Calu3 (cell line): ENCODE measurements at places on chromosomes 3 and 15.

GRCh38 chr15:68818066-68818768 lies 2.5 kb downstream of the ANP32A start:
- DNase-seq: peak; percentile 81

DNA sequence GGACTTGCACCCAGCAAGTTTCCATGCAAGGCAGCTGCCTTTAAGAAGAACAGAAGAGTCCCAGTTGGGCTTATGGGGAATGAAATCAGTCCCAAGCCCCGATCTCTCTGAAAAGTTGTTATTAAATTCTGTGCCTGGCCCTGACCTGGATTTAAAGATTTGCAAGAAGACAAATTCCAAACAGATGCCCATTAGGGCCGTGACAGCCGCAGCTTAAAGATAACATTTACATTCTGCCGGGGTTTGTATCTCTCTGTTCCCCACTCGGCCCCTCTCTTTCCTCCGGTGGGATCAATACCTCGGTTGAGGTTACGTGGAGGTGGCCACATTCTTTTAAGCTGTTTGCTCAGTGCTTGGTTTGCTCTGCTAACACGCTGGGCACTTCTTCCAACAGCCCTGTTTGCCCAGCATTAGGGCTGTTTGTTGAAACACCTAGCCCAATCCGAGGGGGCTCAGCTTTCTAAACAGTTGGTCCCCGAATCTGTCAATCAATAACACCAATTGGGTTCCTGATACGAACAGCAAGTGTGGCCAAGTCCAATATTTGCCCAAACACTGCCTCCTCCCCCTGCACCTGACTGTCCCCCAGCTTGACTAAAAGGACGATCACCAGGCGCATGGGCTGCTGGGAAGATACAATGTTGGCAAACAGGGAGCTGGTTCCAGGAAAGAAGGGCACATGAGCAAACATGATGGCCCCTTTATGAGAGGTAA lies 108.6 kb downstream of the RPLP1 start:
- DNase-seq: no peak

DNA sequence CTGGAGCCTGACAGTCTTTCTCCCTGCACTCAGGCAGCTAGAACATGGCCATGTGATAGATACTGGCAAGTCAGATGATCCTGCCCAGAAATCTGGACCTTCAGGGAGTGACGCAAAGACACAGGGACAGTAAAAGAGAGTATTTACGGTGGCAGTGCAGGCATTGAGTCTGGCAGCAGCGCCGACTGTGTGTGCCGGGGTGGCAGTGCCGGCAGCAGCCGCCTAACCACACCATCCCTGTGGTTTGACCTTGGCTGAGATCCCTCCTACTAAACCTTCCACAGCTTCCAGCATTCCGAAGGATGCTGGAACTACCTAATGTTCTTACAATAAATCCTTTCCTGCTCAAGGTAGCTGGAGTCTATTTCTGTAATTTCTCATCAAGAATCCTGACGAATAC lies 4.6 kb upstream of the TSPAN3 start:
- DNase-seq: peak; percentile 66

DNA sequence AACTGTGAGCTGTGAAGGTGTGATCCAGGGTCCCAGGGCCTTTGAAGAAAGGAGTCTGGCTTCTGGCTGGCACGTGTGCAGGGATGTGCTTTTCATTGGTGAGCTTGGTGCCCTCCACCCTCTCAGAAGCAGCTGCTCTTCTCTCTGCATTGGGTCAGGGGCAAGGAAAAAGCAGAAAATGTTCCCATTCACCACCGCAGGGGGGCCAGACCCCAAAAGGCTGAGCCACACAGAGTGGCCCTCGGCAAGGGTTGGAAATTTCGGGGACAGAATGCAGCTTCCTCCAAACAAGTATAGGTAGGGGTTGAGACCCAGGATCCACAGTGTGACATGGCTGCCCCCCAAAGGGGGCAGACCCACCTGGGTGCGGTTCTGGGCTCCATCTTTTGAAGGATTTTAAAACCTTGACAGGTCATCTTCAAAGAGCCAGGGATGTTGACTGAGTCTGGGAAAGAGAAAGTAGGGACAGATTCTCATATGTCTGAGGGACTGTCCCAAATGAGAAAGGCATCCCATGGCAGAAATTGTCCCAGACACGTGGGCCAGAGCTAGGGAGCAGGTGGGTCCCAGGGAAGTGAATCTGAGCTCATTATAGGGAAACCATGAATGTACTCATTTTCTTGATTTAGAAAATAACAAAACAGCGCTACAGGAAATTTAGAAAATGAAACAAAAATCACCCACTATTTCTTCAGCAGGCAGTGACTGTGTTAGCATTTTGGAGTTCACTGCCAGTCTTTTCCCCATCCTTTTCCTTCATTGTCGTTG lies 2.7 kb downstream of the CSK start:
- DNase-seq: no peak

- no peak for DNase-seq
Measured at GRCh38 chr3:41478278-41478677, 279.0 kb downstream of the CTNNB1 start.

GRCh38 chr3:86993704-86994103 lies 2.8 kb upstream of the VGLL3 start:
- DNase-seq: peak; percentile 37

DNA sequence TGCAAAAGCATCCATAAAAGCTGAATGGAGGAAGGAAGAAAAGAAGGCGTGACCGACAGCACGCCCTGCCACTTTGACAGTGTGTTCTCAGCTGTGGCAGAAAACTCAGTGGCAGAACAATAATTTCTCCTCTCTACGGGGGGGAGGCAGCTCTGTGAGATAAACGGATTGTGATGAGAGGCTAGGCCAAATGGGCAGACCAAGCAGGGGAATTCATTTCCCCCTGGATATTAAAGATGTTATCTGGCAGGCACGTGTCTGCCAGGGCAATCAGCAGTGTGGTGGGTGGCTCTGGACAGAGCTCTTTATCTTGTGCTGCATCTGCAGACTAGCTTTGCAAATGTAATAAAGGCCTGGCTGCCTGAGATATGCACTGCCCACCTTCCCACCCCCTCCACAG lies 1.9 kb upstream of the RMDN3 start:
- DNase-seq: no peak

DNA sequence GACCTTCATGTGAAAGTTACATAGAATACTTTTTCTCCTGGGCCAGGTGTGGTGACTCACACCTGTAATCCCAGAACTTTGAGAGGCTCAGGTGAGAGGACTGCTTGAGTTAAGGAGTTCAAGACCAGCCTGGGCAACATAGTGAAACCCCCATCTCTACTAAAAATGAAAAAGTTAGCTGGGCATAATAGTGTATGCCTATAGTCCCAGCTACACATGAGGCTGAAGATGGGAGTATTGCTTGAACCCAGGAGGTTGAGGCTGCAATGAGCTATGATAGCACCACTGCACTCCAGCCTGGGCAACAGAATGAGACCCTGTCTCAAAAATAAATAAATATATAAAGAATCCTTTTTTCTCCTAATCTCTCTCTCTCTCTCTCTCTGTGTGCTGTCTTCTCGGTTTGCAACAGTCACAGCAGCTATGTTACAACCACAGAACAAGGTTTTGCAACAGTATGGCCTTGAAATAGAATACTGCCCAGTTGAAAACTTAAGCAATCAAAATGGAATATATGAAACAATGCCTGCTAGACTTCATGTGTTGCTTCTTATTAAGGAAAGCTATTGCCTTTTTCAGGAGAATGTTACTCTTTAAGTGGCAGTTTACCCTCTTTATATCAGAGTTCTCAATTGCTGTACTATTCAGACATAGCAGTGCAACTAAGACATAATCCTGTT lies 12.3 kb upstream of the DENND4A start:
- DNase-seq: no peak

DNA sequence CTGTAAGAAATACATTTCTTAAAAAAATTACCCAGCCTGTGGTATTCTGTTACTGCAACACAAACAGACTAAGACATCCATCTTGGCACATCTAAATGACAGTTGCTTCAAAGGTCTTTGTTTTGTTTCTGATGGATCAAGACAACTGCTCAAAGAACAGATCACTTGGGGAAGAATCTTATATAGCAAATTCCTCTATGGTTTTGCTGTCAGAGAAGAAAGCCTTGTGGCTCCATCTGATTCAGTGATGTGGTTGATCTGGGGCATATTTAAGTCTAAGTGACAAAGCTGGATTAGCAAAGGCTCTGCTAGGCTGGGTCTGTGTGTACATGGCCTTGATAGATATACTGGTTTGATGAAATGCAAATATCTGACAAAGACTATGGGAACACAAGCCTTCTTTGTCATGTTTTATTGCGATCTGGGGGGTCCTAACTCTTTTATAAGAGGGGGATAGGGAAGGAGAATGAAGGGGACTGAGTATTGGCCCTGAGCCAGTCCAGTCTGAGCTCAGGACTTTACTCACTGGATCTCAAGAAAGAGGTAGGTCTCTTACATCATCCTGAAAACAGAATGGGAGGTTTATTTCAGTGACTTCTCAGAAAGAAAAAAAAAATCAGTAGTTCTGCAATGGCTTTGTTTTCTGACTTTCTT lies 14.3 kb upstream of the LIMD1 start:
- DNase-seq: no peak

GRCh38 chr15:67422296-67422695 lies 98.6 kb upstream of the C15orf61 start:
- no peak for DNase-seq

DNA sequence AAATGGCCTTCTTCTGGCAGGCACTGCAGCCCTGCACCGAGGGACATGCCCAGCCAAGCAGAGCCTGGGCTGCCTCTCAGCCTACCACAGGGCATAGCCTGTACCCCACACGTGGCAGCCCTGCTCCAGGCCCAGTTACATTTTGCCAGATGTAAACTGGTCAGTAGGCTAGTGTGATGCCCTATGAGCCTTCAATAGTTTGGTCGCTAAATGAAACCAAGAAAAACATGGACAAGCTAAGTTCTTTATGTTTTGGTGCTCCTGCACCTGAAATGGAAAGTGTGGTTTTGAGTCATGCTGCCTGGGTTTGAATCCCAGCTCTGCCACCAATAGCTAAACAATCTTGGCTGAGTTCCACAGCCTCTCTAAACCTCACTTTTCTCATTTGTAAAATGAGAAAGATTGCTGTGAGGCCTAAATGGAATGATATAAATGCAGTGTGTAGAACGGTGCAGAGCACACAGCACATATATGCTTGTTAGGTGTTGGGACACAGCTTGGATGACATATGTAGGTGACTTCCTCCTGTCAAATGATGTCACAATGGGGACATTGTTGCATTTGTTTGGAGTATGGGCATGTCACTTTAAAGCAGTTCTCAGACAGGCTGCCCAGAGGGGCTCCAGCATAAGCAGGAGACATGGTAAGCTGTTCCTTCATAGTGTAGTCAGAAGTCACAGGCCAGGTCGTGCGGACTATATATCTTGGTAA lies 57.4 kb downstream of the ZBTB38 start:
- peak; percentile 21 for DNase-seq

GRCh38 chr15:23395030-23395692 lies 40.6 kb downstream of the GOLGA8S start:
- no peak for DNase-seq

GRCh38 chr3:184298759-184299487 lies at the start of gene PSMD2:
Gene PSMD2 (plus strand): TSS chr3:184299241. CDS start chr3:184299267, 26 bp downstream.
- DNase-seq: peak; percentile 100

GRCh38 chr3:181384970-181385369 lies 326.8 kb upstream of the SOX2 start:
- no peak for DNase-seq

GRCh38 chr3:194496217-194496919 lies 9.6 kb upstream of the ATP13A3 start:
- no peak for DNase-seq

GRCh38 chr3:150335631-150336030 lies 72.5 kb upstream of the TSC22D2 start:
- no peak for DNase-seq

- no peak for DNase-seq
Measured at GRCh38 chr3:39127908-39128304, 20.4 kb downstream of the TTC21A start.
